ENCODE measurements at places on chromosomes 3 and 15. TPM values are rescaled to one million over a fixed set of nuclear protein-coding genes. Genes with fewer than 3 reads are reported as not detected.

The GOLGA8T gene
- total RNA-seq = not detected

The GMNC gene
- total RNA-seq = not detected

The NR2C2 gene
- 24.4 TPM for total RNA-seq

The GOLGA6A gene
- total RNA-seq = not detected

The MST1R gene
- total RNA-seq = 1.9 TPM

The ERICH6 gene
- total RNA-seq = not detected
